GM03348 (cell line): ENCODE measurements at places on chromosomes 7 and 10.

DNA sequence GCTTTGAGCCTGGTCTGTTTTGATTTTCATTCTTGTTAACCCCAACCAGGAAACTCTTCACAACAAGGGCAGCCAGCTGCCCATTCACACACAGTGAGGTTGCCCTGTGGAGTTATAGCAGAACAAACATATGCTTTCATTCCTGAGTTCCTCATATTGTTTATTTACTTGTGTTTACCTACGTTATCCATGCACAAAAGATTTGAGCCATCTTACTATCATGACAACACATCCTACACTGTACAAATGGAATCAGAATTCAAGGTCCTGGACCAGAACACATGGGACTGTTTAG is 21.7 kb upstream of the BMPER start:
- DNase-seq = no peak

- DNase-seq = peak; percentile 9
Observed at GRCh38 chr7:110854651-110855050, 236.3 kb upstream of the LRRN3 start.

- no peak for DNase-seq
Observed at GRCh38 chr7:108026647-108027046, 23.7 kb upstream of the LAMB1 start.

DNA sequence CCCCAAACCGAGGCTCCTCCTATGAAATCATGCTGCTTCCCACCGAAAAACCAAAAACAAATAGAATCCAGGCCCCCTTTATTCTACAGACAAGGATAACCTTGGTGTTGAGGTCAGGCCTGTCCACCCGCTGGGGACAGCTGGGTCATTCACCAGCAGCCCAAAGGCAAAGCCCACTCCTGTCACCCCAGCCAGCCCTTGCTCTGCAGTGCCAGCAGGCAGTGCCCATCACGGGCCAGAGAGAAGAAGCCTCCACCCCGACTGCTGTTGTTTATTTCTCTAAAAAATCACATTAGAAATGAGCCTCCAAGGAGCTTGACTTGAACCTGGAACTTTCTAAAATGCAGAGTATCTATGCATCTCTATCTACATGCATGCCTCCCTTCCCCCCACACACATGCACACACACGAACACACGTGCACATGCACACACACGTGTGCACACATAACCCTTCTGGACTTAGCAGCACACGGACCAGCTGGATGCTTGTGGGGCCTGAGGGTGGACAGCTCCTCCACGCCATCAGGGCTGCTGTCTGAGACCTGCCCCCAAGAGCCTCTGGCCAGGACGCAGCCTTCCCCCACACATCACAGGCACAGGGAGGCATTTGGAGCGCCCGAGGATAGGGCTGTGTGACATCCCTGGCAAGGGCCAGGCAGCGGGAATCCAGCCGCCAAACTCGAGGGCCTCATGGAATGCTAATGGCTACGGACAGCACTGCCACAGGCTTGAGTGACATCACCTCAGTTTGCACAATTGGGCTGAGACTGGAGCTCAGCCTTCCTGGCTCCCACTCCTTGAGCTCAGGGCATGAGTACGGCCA is 22.8 kb downstream of the PRKAG2 start:
- DNase-seq = no peak

GRCh38 chr7:148021507-148022045 is 569.0 kb upstream of the C7orf33 start:
- no peak for DNase-seq

DNA sequence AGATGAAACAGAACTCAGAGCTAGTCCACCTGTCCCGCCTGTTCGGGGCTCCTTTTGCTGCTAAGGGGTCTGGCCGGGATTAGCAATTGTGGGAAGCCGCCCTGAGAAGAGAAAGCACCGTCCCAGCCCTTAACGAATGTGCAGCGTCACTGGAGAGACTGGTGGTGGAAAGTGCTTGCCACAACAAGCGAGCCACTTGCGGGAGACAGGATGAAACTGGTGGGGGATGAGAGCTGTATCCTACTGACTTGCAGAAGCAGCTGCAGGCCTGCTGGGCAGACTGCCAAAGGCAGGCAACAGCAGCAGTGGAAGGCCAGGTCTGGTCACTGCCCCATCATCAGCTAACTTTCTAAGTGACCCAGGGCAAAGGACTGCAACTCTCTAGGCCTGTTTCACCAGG is 95.4 kb downstream of the FAM53B start:
- DNase-seq = peak; percentile 57

GRCh38 chr10:116699471-116700150 is 42.8 kb downstream of the HSPA12A start:
- no peak for DNase-seq

- DNase-seq = no peak
Observed at GRCh38 chr10:129023082-129023481, 444.0 kb upstream of the MGMT start.

DNA sequence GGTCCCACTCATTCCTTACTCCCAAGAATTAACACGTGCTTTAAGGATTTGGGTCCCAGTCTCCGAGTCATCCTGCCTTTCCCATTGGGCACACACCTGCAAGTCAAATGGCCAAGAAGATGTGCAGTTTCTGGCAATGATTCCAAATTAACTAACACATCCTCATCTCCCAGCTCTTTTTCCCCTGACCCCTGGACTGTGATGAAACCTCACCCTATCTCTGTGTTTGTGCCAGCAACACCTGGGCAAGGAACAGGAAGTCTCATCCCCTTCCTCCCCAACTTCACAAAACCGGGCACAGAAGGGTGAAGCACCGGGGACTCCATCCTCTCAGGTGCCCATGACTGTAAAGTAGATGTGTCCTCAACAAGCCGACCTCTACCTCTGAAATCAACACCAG is 54.8 kb downstream of the PLXNA4 start:
- DNase-seq = no peak

GRCh38 chr10:85149766-85150165 is 821.4 kb downstream of the CCSER2 start:
- no peak for DNase-seq
